ENCODE measurements at places on chromosomes 7 and 10.

DNA sequence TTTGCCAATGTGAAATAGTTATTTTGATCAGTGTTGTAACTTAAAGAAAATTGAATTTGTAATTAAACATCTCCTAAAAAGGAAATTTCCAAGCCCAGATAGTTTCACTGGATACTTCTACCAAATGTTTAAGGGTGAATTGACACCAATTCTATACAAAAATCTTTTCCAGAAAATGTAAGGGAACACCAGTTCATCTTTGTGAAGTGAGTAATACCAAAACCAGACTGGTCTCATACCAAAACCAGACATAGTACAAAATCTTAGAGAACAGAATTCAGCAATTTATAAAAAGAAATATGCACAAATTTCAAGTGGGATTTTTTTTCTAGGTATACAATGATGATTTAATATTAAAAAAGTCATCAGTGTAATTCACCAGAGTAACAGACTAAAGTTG, 86.0 kb upstream of the ZNF32 start:
- DNase-seq: no peak

DNA sequence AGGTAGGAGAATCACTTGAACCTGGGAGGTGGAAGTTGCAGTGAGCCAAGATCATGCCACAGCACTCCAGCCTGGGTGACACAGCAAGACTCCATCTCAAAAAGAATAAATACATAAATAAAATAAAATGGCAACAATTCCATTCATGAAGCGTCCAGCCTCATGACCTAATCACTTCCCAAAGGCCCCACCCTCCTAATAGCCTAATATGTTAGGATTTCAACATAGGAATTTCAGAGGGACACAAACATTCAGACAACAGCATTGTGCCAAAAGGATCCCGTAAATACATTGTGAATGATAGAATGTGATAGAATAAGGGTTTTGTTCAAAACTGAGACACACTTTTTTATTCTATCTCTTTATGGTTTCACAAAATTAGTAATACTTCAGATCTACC, 90.3 kb downstream of the FAM107B start:
- DNase-seq: no peak

DNA sequence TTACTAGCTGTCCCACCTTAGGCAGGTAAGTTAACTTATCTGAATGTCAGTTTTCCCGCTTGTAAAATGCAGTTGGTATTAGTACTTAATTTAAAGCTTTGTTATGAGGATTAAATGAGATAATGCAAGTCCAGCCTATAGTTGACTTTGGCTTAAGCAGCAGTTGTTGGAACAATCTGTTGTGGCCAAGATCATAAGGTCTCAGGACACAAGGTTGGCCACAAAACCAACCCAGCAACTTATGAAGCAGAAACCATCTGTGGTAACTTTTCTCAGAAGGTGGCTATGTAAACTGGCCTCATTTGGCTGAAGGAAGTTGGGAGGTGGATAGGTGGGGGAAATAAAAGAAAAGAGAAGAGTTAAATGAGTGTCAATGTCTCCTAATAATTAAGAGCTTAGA, 29.4 kb downstream of the ENTPD1 start:
- no peak for DNase-seq

- DNase-seq: no peak
Measured at GRCh38 chr7:124761164-124761715, 4.4 kb downstream of the GPR37 start.

DNA sequence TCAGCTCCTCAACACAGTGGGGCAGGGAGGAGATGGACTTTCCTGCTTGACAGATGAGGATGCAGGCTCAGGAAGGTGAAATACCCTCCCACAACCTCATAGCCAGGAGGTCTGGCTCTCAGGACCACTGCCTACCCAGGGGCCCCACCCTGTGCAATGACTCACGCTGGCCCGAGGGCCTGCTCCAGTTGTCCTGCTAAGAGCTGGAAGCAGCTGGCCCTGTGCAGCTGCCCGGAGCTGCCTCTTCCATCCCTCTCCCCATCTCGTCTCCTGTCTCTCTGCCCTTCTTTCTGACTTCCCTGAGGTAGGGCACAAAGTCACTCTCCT, 123.9 kb downstream of the ZMIZ1 start:
- no peak for DNase-seq

GRCh38 chr10:47289921-47290320, 10.1 kb upstream of the GDF10 start:
- no peak for DNase-seq

GRCh38 chr7:12287901-12288300, 76.8 kb downstream of the TMEM106B start:
- DNase-seq: no peak

DNA sequence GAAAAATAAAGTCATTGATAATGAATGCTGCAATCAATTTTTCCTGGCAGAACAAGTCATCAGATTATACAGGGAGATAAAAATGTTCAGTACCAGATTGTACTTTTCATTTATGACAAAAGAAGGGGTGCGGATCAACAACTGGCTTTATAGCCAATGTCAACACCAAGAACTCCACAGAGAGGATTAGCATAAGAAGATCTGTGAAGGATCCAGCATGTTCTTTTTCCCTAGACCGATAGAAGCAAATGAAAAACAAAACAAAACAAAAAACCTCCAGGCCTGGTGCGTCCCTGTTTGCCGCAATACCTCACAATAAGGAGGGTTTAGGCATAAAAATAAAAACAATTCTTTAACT, 34.7 kb upstream of the PRKAR2B start:
- no peak for DNase-seq

DNA sequence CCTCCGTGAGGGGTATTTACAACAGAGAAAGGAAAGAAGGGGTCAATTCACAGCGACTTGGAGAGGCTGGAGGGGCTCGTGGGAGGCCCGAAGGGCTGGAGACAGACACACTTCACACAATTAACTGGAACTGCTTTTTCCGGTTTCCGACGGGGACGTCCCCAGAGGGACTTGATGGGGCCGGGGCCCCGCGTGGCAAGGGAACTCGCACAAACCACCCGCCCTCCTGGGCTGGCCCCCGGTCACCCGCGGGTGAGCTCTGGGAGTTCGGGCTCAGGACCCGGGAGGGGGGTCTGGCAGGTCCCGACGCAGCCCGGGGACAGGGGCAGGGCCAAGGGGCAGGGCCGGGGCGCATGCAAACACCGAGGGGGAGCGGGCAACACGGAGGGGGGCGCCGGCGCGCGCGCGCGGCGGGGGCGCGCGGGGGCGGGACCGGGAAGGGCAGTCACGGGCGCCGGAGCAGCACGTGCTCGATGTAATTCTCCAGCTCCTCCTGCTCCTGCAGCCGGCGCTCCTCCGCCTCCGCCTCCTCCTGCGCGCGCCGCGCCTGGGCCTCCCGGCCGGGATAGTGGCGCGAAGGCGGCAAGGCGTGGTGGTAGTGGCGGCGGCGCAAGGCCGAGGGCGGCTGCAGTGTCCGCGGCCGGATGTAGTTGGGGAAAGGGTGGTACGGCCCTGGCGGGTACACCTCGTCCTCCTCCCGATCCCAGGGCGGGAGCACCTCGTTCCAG, 2.7 kb downstream of the VGF start:
- DNase-seq: no peak

DNA sequence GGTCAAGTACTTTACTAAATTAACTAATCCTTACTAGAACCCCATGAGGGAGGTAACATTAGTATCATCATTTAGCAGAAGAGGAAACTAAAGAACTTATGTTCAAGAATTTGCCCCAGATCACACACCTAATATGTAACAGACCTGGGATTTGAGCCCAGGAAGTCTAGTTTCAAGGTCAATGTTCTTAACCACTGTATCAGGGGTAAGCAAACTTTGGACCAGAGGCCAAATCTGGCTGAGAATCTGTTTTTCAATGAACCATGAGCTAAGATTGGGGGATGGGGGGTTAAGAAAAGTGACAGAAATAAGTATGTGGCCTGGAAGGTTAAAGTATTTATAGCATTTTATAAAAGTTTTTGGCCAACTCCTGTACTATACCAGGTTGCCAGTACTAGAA, 95.1 kb downstream of the ZNF248 start:
- no peak for DNase-seq

GRCh38 chr10:130580975-130581374, 444.8 kb downstream of the GLRX3 start:
- no peak for DNase-seq

GRCh38 chr7:129975309-129975708, 22.5 kb upstream of the UBE2H start:
- DNase-seq: no peak

- DNase-seq: no peak
Measured at GRCh38 chr10:42926843-42927242, 144.2 kb downstream of the BMS1 start.

Data from activated T-helper 1 cell treated with anti-CD3 and anti-CD28 coated beads, Interleukin-12 subunit alpha, Interleukin-12 subunit beta, Interleukin-2, Interleukin-4 antibody, amounts not matched to agents 30 ng/mL and 10 ng/mL and 1 ng/mL, durations not matched to agents 14 hours and 24 hours and 36 hours (primary cell).